ENCODE measurements at places on chromosomes 1 and 21.

- DNase-seq = no peak
Observed at GRCh38 chr1:5857508-5858090, 134.6 kb downstream of the NPHP4 start.

DNA sequence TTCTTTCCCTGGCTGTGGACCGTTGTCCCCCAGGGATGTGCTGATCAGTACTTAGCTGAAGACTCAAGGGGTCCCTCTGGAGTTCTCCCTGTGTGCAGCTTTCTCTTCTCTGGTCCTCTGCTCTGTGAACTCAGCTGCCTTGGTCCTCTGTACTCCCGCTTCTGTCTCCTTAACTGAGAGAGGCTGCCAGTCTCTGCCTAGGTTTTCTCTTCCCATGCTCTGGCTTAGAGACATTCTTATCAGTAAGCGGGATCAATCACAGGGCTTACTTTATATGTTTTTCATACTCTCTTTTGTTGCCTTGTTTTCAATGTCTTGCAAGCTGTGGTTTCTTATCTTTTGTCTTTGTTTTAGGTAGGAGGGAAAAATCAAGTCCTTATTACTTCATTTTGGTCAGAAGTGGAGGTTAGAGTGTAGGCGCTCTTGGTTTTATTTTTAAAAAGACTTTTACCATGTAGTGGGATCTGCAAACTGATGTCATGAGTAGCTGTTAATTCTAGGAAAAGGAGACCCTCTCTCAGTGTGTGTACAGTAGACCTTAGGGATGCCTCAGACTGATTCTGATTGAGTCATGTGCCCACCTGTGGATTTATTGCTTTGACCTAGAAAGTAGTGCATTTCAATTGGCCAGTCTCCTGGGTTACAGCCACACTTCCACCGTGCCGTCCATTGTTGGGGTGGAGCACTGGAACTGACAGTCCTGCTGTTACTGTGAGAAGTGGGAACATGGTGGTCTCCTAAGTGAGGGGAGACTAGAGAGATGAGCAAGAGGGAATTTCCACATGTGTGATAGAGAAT, 46.6 kb downstream of the TTC3 start:
- DNase-seq = no peak

DNA sequence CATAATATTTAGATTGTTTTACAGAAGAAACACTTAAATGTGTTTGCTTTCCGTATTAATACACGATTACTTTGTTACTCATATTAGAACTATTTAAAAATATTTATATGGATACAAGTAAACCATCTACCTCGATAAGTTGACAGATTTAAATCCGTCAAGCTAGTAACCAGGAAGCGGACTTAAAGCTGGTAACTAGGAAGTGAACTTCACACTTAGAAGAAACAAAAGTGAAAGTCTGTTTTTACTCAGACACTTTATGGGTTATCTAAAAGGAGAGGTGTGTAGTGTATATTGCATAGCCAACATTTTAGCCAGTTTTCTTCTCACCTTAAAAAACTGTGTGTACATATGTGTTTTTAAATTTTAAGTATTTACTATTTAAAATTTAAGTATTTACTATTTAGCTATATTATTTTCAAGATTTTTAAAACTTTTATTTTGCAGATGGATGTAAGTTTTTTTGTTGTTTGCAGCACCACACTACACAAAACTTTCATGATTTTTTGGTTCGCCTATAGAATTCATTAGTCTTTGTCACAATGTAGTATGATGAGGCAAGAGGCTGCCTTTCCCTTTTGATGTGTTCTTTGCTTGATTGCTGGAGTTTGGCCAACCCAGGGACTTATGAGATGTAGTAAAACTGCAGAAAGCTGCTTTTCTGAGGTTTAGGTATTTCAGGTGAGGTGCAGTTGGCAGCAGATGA, 2.7 kb downstream of the USP25 start:
- no peak for DNase-seq

GRCh38 chr1:174841747-174842146, 158.0 kb upstream of the CACYBP start:
- DNase-seq = no peak

DNA sequence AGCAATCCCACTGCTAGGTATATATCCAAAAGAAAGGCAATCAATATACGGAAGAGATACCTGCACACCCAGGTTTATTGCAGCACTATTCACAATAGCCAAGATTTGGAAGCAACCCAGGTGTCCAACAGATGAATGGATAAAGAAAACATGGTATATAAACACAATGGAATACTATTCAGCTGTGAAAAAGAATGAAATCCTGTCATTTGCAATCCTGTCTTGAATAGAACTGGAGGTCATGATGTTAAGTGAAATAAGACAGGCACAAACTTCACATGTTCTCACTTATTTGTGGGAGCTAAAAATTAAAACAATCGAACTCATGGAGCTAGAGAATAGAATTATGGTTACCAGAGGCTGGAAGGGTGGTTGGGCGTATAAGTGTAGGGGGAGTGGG, 101.0 kb downstream of the OSBPL9 start:
- no peak for DNase-seq

GRCh38 chr1:116259663-116260062, 113.4 kb upstream of the ATP1A1 start:
- DNase-seq = no peak

GRCh38 chr1:22821027-22821426, 110.4 kb downstream of the EPHB2 start:
- DNase-seq = no peak

DNA sequence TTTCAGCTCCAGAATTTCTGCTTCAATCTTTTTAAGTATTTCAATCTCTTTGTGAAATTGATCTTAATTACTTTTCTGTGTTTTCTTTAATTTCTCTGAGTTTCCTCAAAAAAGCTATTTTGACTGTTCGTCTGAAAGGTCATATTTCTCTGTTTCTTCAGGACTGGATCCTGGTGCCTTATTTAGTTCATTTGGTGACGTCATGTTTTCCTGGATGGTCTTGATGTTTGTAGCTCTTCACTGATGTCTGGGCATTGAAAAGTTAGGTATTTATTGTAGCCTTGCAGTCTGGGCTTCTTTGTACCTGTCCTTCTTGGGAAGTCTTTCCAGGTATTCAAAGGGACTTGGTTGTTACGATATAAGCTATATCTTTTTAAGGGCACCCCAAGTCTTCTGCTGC, 998.7 kb downstream of the NCAM2 start:
- no peak for DNase-seq

- DNase-seq = no peak
Observed at GRCh38 chr1:189431447-189431846, 1046.2 kb downstream of the BRINP3 start.

GRCh38 chr21:22395965-22396364, 1397.8 kb downstream of the NCAM2 start:
- no peak for DNase-seq

- DNase-seq = no peak
Observed at GRCh38 chr1:158295791-158296190, 6.1 kb downstream of the CD1C start.

DNA sequence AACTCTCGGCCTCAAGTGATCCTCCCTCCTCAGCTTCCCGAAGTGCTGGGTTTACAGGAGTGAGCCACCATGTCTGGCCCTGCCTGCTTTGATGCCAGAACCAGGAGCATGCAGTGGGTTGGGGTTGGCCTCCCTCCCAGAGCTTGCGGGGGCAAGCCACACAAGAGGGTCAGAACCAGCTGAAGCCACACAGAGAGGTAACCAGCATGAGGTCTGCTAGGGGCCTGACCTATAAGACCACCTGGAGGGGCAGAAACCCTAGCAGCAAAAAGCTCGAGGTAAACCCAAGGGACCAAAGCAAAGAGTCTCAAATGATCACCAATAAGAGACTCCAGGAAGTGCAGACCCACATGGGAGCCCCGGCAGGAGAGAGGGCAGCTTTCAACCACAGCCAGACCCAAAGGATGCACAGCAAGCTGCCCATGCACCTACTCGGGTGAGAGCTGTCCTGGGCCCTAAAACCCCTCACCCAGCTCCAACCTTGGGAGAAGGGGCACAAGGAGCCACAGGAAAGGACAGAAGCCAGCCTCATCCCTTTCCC, 81.2 kb downstream of the TOMM20 start:
- DNase-seq = no peak

- DNase-seq = peak; percentile 24
Observed at GRCh38 chr1:8424539-8425116, 106.7 kb downstream of the SLC45A1 start.

- DNase-seq = no peak
Observed at GRCh38 chr21:44085491-44086321, 21.5 kb upstream of the PWP2 start.

- no peak for DNase-seq
Observed at GRCh38 chr1:29758781-29759499, 522.6 kb downstream of the PTPRU start.

DNA sequence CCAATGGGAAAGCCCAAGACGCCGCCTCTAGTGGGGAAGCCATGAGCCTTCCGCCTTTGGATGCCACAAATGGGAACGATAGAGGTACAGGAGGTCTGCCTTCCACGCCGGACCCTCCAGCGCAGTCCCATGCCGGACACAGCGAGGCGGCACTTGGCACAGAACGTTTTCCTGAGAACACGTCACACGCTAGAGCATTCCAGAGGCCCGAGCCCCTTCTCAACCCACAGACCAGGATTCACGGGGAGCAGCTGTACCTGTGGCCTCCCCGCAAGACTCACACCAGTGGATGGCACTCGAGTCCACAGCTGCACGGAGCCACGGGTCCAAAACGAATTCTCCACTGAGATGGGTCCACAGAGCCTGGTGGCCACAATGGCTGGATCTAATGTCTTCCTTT, 31.5 kb upstream of the RIPK4 start:
- no peak for DNase-seq

- no peak for DNase-seq
Observed at GRCh38 chr1:70109241-70109640, 96.1 kb downstream of the LRRC40 start.

- no peak for DNase-seq
Observed at GRCh38 chr21:40200946-40201345, 333.7 kb downstream of the PCP4 start.

DNA sequence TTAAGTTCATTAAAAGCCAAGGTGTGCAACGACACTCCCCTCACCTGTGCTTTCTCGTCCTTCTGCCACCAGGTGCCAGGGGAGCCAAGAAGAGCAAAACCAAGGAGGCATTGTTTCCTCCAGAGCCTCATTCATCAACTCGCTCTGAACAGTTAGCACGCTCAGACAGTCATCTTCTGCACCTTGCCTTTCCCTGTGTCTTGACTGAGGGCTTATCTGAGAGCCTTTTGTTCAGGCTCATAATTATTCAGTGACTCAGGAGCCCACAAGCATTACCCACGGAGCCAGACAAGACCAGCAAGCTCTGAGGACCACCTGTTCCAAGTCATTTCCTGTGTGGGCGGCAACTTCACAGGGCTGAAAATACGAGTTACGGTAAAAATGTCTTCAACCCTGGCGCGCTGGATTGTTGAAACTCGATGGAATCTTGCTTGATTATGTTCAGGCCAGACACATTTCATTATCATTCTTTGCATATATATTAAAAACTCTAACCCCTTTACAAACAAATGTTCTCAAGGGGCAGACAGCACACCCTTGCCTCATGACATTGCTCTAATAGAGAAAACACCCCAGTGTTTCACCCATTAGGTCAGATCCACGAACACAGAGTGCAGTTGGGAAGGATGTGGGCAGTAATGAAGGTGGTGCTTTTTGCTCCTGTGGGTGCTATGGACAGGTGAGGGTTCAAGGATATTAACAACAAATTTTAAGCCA, 89.7 kb upstream of the RUNX1 start:
- peak; percentile 74 for DNase-seq

DNA sequence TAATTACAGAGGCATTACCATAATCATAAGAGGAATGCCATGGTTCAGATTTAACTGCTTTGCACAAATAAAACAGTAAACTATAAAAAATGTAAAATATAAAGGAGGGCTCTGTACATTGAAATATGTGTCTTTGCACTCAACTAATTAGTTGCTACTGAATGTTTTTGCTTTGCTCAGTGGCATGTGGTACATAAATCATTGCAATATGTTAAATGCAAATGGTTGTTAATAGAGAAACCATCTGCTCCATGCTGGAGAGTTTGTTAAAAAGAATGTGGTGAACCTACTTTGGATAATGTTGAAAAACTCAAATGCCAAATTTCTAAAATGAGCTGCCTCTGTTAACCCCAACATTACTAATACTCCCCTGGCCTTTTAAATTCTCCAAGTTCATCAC, 201.5 kb downstream of the NTNG1 start:
- no peak for DNase-seq

GRCh38 chr1:184483101-184483683, 96.4 kb downstream of the C1orf21 start:
- no peak for DNase-seq

GRCh38 chr1:19525607-19526545, 40.5 kb upstream of the CAPZB start:
- no peak for DNase-seq

- DNase-seq = no peak
Observed at GRCh38 chr1:99943223-99943794, 26.5 kb upstream of the SLC35A3 start.

- no peak for DNase-seq
Observed at GRCh38 chr1:216823731-216824130, 100.5 kb upstream of the ESRRG start.

GRCh38 chr1:88321706-88322105, 362.4 kb upstream of the PKN2 start:
- DNase-seq = no peak

- no peak for DNase-seq
Observed at GRCh38 chr1:163084330-163084729, 15.2 kb downstream of the RGS4 start.

- no peak for DNase-seq
Observed at GRCh38 chr1:147919896-147920295, 8.3 kb upstream of the GPR89B start.

GRCh38 chr1:9426291-9426711, 113.0 kb upstream of the SLC25A33 start:
- peak; percentile 70 for DNase-seq

GRCh38 chr1:36963006-36963405, 71.3 kb downstream of the GRIK3 start:
- no peak for DNase-seq

- no peak for DNase-seq
Observed at GRCh38 chr1:155961937-155962336, 16.4 kb downstream of the ARHGEF2 start.

DNA sequence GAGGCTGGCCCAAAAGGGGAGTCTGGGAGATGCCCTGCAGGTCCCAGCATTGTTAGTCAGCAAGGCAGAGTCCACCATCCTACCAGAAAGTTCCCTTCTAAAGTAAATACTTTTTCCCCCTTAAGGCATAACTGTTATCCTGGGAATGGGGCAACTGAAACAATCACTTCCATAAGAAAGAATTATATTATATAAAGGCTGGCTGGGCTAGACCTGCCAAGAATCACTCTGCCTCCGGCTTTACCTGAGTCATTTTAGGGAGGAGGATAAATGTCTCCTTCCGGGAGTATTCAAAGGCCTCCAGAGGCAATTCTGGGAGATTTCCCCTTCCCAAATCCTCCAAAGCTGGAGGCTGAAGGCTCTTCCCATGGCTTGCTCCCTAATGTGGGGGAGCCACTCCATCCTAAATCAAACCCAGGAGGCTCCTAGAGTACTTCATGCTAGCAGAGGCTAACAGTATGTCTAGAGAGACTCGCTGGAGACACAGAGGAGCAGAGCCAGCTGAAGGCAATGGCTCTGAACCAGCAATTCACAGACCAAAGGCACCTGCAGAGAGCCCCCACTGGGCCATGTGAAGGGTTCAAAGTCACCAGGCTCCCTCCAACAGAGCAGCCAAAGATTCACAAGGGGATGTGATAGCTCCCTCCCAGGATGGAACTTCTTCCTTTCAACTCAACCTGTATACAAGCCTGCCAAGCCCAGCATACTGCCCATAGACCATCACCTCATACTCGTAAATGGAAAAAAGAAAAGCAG, 116.0 kb downstream of the ASTN1 start:
- DNase-seq = no peak

Measured in activated CD4-positive, alpha-beta T cell treated with anti-CD3 and anti-CD28 coated beads for 4 hours (primary cell).